ENCODE measurements at places on chromosomes 4 and X.

GRCh38 chr4:145839151-145839550 lies 99.5 kb downstream of the ZNF827 start:
- no peak for DNase-seq

GRCh38 chr4:113692809-113693411 lies 68.6 kb downstream of the CAMK2D start:
- no peak for DNase-seq

DNA sequence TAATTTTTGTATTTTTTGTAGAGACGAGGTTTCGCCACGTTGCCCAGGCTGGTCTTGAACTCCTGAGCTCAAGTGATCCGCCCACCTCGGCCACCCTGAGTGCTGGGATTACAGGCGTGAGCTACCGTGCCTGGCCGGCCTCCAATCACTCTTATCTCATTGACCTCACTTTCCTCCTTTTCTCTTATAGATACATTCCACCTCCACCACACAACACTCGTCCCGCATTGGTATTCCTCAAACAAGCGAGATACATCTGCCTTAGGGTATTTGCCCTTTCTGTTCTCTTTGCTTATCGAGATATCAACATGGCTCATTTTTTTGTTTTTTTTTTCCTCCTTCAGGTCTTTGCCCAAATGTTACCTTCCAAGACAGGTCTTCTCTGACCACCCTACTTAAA lies 1.8 kb upstream of the PRPS1 start:
- no peak for DNase-seq

- no peak for DNase-seq
Measured at GRCh38 chrX:134338527-134338926, 101.5 kb downstream of the CCDC160 start.

GRCh38 chrX:151873096-151873495 lies 39.6 kb upstream of the MAGEA4 start:
- no peak for DNase-seq

- DNase-seq = no peak
Measured at GRCh38 chr4:141002323-141002805, 130.9 kb downstream of the RNF150 start.

DNA sequence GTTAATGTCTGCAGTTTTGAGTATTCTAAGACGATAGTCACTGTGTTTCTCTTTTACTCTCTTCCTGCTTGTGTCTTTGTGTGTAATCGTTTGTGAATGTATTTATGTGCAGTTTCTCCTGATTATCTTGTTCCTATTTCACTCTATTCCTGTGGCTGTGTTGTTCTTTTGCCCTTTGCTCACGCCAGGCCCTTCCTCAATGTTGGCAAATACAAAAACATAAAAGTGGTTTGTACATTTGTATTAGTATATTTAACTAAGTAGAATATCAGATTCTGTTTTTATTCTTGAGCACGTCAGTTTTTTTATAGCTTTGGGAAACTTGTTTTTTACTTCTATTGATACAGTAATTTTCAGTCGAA lies 107.6 kb upstream of the BMPR1B start:
- DNase-seq = no peak

- DNase-seq = no peak
Measured at GRCh38 chr4:59537246-59537886, 1662.8 kb upstream of the ADGRL3 start.

DNA sequence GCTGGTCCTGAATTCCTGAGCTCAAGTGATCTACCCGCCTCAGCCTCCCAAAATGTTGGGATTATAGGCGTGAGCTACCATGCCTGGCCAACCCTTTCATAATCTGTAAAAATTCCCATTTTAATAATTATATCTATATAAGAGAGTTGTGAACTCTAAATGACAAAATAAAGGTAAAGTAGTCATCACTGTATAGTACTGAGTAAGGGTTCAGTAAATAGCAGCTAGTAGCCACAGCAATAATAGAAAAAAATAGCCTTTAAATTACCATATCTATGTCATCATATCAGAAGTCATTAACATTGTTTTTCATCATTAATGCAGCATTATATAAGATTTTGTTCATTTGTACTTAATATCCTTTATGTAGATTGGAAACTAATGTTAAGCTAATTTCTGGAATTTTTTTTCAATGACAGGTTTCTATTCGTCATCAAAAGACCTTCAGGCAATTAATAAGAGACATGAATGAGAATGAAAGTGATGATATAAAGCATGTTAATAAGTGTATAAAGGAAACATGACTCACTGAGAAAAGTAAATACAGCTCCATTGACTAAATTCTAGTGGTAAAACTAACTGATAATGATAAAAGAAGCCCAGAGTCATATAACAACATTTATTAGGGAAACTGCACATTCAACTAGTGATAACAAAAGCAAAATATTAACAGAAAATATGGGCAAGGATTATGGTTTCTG lies 85.9 kb upstream of the UGT8 start:
- no peak for DNase-seq

GRCh38 chr4:6926681-6927478 lies 17.3 kb downstream of the TBC1D14 start:
- no peak for DNase-seq

DNA sequence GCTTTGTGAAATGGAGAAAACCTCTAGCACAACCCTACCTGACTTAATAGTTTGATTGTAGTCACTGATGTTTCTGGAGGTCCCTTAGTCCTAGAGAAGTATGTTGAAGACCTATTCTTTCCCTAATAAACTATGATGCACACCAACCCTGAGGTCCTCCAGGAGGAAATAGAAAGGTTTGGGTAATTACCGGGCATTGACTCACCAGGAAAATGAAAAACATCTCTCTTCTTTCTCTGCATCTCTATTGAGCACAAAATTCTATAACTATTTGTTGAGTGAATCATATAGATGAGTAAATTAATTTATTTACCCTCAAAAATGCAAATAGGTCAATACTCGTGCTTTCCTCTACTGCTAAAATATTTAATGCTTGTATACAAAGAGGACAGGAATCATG lies 582.4 kb upstream of the FAM241A start:
- DNase-seq = no peak

DNA sequence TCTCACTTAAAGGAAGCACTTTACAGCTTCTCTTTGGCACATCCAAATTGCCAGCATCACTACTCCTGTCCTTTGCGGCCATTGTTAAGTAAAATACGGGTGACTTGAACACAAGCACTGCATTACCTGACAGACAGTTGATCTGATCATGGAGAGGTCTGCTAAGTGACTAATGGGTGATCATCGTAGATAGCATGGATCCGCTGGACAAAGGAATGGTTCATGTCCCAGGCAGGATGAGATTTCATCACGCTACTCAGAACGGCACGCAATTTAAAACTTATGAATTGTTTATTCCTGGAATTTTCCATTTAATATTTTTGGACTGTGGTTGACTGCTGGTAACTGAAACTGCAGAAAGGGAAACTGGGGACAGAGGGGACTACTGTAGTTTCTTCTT lies 94.1 kb downstream of the NEUROG2 start:
- no peak for DNase-seq

DNA sequence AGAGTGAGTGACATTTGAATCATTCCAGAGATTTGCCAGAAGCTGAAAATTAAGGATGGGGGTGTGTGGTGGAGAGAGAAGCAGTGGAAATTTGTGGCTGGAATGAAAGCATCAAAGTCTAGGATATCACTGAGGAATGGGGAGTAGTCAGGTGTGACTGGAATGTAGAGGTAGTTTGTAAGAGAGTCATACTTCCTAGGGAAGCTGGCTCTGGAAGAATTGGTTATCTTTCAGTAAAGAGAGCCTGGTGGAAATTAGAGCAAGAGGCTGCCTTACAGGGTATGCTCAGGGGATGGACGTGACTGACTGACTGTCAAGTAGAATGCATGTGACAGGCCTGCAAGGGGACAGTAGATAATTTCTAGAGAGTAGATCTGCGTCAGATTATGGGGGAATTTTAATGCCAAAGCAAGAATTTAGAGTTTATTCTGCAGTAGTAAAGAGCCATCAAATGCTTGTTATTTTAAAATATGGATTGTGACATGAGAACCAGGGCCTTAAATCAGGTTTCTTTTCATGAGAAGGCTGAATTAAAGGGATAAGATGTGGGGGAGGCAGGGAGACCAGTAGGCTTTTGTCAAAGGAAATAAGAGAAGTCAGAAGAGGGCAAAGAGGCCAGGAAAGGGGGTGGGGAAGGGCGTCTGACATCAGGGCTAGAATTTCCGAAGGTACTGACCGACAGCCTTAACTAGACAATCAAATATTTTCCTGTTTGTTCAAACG lies 109.9 kb downstream of the AFF1 start:
- DNase-seq = no peak

DNA sequence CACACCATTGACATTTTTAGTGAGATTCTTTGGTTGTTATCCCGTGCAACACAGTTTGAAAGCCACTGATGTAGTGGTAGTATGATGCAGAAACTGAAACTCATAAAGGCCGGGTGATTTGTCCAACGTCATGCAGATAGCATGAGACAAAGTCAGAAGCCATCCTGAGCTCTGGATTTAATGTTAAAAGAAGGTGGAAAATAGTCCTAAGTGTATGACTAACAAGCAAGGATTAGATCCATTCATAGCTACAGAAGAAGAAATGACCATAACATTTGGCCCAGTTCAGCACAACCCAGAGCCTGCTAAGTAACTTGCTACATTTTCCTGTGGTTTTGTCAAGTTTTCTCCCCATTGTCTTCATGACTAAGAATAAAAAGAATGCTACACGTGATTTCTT lies 142.4 kb downstream of the AMELX start:
- DNase-seq = no peak

DNA sequence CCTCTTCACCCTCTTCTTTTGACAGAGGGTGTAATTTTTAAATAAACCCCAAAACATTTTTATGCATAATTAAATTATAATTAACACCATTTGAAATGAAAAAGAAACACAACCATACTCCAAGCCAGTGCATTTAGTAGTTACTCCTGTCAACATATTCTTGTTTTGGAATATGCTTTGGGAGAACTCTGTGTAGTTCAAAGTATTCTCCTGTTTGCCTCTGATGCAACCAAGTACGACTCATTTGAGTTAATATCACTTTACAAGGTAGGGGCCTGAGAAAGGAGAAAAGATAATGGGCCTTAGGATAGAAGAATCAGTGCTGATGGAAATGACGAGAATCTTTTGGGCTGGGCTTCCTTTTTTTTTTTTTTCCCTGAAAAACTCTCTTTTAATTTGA lies 2.7 kb downstream of the PTPN13 start:
- DNase-seq = no peak

- DNase-seq = no peak
Measured at GRCh38 chr4:1251773-1252066, 2.8 kb upstream of the CTBP1 start.

DNA sequence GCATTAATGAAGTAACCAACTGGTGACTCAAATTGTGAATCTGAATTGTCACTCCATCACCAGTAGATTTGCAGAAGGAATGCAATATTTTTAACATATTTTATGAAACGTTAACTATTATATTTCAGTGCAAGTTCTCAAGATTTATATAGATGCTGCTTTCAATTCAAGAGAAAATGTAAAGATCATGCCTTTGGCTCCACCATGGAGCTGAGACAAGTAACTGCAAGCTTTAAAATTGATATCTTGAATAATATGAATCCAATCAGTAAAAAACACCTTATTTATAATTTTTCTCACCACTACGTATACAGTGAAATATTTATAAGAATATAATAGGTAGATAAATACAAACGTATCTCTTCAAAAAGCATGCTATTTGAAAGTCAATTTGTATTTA lies 27.8 kb upstream of the GALNTL6 start:
- no peak for DNase-seq

DNA sequence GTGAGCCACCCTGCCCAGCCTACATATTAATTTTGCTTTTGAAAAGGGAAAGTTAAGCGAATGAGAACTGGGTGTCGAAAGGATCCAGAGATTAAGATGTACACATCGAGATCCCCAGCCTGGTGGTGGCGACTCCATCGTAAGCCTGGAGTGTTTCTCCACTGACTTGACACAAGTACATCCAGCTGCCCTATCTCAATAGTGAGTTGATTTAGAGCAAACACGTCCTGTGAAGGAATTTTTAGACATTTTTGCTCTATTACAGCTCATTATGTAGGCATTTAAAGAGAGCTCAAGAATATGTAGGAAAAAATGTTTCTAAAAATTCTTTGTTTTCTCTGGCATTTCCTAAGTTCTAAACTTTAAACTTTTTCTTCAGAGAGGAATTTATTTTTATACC lies 11.7 kb upstream of the CLDN34 start:
- no peak for DNase-seq

Measured in DMS79 (cell line).